ENCODE measurements at places on chromosomes 5 and 9.
A peak's percentile ranks its signal among the peaks of the same experiment; 100 is the strongest.

DNA sequence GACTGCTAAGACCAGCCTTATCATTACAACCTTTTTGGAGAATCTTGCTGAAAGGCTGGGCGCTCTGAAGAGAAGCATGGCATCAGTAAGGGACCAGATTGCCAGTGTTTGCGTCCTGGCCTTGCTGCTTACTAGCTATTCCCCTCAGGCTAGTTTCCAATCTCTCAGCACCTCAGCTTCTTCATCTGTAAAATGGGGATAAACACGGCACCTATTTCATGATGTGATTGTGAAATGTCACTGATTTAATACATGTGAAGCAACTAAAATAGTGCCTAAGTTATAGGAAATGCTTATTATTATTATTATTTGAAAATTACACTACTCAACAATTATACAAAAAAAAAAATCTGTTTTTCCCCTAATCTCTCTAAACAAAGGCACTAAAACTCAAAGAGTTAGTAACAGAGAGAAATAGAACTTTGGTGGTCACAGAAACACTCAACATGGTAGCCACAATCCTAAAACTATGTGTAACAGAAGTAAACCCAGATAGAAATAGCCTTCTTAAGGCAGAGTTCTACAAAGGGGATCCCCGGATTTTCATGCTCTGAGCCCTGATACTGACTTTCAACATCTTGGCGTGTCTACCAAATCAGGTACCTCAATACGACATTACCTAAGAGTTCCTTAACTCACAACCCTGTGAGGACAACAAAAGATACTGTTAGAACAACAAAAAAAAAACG lies 62.0 kb downstream of the ENC1 start:
- DNase-seq: no peak

DNA sequence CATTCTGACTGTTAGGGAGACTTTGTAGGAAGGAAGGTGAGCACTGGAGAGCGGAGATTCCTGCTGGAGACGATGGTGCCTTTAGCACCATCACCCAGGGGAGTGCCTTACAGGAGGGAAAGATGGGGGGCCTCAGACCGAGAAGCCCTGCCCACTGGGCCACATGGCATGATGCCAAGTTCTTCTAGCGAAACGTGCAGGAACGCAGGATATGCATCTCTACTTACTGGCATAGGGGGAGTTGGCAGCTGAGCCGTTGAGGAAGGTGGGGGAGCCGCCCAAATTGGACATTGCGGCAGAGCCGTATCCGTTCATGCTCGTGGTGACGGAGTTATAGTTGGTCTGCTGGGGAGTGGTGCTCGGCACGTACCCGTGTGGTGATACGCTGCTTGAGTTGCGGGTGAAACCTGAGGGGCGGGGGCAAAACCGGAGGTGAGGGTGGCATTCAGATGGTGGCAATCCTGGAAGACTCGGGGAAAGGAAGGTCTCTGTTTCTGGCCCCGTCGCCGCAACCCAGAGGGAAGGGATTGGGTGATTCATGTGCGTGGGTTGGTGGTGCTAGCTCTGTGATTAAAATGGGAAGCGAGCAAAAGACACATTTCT lies 387.7 kb downstream of the EBF1 start:
- DNase-seq: no peak

GRCh38 chr9:107484117-107484723 lies 5.3 kb downstream of the KLF4 start:
- DNase-seq: peak; percentile 83

DNA sequence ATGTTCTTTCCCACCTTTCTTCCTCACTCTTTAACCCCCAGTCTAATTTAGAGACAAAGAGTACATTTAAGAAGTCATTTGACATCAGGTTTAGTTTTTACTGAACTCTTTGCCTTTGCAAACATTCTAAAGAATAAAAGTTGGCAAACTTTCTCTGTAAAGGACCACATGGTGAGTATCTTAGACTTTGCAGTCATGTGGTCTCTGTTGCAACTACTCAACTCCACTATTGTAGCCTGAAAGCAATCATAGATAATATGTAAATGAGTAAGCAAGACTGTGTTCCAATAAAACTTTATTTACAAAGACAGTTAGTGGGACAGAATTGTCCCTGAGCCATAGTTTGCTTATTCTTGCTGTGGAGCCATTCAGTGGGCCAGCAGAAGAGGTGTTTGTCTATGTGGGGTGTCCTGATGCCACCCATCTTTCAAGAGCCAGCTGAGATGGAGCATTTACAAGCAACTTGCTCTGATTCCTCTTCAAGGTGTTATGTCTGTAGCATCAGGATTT lies 25.4 kb downstream of the ABLIM3 start:
- no peak for DNase-seq

- no peak for DNase-seq
Observed at GRCh38 chr9:13974891-13975290, 339.1 kb downstream of the NFIB start.

- DNase-seq: no peak
Observed at GRCh38 chr9:87873607-87874303, 8.9 kb upstream of the SPATA31E1 start.

GRCh38 chr5:137200906-137201700 lies 298.0 kb downstream of the SPOCK1 start:
- DNase-seq: no peak

GRCh38 chr5:2537378-2538145 lies 213.9 kb downstream of the IRX2 start:
- DNase-seq: peak; percentile 39

- peak; percentile 95 for DNase-seq
Observed at GRCh38 chr5:111223787-111224560, at the start of gene CAMK4. Gene CAMK4, plus strand, starts transcription at chr5:111224384. Its CDS starts 100 bp downstream, at chr5:111224484.

- DNase-seq: peak; percentile 19
Observed at GRCh38 chr9:133737774-133738639, at the start of gene SARDH. Gene SARDH, minus strand, starts transcription at chr9:133738352. Its CDS starts 4,179 bp downstream, at chr9:133734173.

DNA sequence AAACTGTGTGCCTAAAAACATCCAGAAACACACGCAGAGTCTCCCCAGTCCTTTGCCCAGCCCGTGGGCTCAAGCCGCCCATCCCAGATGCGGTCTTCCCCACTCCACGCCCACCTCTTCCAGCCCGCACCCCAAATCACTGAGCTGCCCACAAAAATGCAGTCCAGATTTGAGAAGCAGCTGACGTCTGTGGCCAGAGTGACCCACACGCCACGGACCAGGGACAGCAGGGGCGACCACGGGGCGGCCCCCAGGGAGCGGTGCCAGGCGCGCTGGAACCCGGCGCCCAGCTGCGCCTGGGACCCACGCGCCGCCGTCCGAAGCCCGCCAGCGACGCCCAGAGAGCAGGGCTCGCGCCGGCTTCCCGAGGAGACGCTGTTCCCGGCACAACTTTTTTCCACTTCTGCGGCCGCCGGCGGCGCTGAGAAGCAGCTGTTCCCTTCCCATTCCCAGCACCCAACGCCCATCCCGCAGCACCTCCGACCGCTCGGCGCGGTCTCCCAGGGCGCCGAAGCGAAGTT lies 674 bp downstream of the LHFPL2 start:
- DNase-seq: no peak

DNA sequence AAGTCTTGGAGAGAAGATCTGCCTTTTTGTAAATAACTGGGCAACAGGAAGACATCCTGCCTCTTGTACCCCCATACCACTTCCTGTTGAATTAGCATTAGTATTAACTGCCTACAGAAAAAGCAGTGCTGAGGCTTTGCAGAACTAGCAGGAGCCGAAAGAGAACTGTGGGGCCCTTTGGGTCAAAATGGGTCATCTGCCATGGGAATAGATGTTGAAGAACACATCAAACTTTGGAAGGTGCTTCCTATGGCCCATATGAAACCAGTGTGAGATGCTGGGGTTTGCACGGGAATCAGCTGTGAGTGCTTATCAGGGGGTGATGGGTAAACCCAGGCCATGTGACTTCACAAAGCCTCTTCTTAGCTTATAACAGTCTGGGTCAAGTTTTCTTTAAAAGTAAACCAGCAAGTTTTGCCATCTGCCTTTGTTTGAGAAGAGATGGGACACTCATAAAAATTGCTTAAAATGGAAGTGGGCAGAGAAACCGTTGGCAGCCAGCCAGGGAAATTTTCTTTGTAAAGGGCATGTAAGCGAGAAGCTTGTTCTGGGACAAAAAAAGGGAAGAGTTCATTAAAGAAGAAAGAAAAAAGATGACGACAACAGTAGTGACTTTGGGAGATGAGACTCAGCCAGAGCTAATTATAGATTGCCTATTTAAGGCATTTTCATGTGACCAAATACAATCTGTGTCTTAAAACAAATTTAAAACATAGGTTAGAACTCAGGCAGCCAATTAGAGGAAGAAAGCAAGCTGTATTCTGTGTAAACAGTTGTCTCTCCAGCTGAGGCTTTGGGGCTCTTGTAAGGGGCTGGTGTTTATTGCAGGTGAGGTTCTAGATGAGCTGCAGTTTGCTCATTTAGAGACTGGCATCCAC lies 4.4 kb downstream of the SLC25A25 start:
- peak; percentile 85 for DNase-seq

DNA sequence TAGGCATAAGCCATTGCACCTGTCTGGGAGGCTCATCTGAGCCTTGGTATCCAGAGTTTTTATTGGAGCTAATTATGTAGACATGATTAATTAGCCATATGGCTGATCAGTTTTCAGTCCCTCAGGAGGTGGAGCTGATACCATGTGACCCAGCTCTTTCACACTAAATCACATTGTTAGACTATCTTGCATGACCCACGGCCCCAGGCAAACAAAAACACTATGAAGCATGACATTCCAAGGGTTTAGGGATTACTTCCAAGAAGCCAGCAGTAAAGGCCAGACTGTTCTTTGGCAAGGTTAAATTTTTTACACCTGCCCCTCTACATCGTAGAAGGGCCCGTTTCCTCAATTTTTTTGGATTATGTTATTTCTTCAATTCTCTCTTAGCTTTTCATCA lies 5.0 kb upstream of the C5orf24 start:
- no peak for DNase-seq

- DNase-seq: no peak
Observed at GRCh38 chr5:68114378-68115040, 101.0 kb upstream of the PIK3R1 start.

GRCh38 chr5:95410279-95410678 lies 19.1 kb downstream of the FAM81B start:
- peak; percentile 2 for DNase-seq

Measured in brain (organoid and tissue), 16 donors.